Activated gamma-delta T cell (primary cell): ENCODE measurements at places on chromosomes 7 and 10.

GRCh38 chr10:26843736-26844135, 17.0 kb downstream of the ABI1 start:
- no peak for DNase-seq

DNA sequence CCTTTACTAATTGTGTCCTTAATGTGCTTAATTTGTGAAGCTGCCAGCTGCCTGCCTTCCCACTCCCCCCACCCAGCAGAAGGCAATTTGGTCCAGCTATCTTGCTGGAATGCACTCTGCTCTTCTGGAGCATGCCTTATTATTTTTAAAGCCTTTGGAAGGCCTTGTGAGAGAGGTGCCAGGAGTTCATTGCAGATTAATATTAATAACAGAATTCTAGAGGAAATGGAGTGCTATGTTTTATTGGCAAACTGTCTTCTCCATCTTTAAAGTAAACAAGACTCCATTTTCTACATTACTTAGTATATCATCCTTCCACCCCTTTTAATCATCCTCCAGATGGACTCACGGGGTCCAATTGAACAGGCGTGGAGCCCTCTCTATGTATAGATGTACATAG, 50.8 kb upstream of the ZNF32 start:
- DNase-seq: no peak

DNA sequence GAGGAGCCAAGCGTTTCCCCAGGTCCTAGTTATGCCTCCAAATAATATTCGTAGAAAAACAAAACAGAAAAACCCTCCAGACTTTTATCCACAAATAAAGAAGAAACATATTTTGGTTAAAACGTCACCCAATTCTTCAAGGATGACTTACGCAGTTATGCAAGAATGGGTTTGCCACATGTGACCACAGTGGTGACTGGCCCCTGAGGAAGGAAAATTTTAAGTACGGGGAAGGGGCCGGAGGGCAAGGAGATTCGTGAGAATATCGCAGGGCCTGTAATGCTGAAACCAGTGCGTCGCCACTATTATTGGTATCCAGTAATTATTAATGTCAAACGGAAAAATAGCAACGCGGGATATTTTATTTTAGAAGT, 537 bp upstream of the MRPS24 start:
- no peak for DNase-seq

- DNase-seq: no peak
Observed at GRCh38 chr10:97943294-97943693, 87.1 kb downstream of the CRTAC1 start.

- DNase-seq: no peak
Observed at GRCh38 chr7:152105205-152105604, 79.7 kb downstream of the GALNT11 start.

- no peak for DNase-seq
Observed at GRCh38 chr10:133351408-133352318, 4.5 kb downstream of the PRAP1 start.

DNA sequence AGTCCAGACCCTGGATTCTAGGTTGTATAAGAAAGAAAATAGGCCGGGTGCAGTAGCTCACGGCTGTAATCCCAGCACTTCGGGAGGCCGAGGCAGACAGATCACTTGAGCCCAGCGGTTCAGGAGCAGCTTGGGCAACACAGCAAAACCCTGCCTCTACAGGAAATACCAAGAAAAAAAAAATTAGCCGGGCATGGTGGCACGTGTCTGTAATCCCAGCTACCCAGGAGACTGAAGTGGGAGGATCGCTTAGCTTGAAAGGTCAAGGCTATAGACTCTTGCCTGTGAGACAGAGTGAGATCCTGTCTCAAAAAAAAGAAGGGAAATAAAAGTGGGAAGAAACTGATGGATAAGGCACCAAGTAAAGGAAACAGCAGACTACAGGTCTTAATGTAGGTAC, 287.9 kb upstream of the KLF14 start:
- no peak for DNase-seq

- DNase-seq: no peak
Observed at GRCh38 chr7:5528071-5528814, 104.6 kb upstream of the TNRC18 start.
